ENCODE measurements at places on chromosomes 5 and 9.

DNA sequence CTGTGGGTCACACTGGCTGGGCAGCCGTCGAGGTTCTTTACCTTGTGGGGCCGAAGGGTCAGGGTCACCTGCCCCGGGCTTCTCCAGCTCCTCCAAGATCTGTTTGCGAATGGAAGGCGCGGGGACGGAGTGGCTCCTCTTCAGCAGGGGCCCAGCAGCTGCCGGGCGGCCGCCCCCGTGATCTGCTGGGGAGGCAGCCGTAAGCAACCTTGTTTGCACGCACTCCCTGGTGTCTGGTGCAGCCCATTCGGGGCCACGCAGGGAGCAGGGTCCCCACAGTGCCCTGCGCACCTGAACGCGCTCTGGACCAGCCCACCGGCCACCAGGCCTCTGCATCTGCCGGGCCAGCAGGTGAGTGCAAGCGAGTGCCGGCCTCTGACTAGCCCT, 34.9 kb downstream of the PNPLA7 start:
- no peak for DNase-seq

- no peak for DNase-seq
These were observed 856.6 kb downstream of the MAT2B start for GRCh38 chr5:164361986-164362385.

DNA sequence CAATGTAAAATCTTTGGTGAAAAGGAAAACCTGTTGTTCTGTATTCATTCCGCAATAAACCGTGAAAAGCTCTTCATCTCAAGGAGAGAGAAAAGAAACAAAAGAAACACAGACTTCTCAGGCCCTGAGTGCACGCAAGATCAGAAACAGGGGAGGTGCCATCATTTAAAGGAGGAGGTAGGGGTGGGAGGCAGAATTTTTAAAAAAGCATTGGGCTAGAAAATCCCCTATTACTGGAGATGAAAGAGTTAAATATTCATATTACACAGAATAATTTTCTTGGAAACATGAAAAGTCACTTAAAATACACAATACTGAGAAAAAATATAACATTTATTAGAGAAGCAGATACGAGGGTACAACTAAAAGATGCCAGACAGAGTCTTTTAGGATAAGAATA, 56.3 kb downstream of the USP20 start:
- no peak for DNase-seq

DNA sequence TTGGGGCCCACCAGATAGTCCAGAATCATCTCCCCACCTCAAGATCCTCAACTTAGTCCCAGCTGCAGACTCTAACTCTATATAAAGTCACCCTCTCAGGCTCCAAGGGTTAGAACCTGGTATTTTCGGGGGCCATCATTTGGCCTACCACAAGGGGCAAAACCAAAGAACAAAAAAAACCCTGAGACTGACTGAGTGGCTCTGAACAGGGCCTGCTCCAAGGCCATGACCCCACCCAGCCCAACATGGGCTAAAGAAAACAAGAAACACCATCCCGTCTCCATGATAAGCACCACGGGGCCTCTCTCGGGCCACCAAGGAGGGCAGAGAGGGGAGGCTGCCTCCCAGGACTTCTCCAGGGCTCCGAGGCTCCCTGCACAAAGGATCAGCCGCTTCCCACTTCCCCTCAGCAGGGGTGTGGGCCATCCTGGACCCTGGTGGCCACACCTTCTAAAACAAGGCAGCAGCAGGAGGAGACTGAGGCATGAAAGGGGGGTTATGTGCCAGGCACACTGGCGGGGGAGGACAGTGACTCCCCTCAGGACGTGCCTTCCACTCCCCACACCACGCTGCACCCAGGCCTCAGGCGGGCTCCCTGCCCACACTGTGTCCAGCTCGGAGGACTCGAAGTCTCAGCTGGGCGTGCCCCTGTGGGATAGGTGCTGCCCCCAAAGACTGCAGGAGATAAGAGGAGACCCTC, 51.5 kb downstream of the SEMA4D start:
- DNase-seq = no peak

DNA sequence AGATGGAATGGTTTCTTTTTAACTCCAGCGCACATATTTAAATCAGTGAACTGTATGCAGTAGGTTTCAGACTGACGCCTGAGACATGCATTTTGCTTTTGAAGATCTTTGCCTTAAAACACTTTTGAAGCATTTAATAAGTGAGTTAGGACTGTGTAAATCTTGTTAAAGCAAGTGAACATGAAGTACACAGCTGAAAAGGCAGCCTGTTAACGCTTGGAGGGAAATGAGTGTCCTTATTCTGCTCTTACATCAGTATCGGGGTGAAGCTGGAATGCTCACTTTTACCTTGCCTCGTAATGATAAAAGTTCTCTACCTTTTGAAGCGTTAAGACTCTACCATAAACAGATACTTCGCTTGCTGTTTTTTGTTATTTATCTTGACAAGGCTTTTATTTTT, 552.2 kb downstream of the ZNF608 start:
- no peak for DNase-seq

DNA sequence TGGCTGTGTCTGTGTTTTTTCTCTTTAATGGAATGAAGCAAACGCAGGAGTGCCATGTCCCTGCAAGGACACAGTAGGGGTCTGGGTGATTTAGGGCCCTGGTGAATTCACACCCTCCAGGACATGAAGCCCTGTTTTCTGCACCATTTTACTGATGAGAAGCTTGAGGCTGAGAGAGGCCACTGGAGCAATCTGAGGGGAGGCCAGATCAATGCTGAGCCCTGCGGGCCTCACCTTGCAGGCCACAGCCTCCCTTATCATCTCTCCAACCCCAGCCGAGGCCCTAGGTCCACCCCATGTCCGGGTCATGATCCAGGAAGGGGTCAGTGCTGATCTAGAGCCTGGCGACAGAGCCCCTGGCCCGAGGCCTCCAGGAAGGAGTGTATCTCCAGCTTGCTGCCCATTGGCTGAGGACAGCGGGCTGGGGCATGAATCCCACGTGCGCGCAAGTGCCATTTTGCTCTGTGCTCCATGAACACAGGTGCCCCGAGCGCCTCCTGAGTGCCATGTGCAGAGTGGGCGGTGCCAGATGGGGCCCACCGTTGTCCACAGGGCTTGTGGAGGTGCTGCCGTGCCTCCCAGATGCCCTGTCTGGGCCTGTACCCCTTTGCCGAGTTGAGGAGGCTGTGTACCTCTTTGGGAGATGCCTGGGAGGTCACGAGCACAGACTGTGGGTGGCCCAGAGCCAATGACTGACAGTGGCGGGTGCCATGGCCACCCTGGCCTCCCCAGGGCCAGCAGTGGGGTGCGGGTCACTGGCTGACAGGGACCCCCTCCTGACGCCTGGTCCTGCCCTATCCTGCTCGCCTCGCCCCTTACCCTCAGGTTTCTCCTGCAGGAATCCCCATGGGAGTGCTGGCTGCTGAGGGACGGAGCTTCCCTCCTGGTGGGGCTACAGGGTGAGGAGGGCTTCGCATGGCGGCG, 32.3 kb upstream of the LPCAT1 start:
- DNase-seq = no peak

GRCh38 chr9:91908746-91909145, 41.3 kb downstream of the ROR2 start:
- DNase-seq = no peak

DNA sequence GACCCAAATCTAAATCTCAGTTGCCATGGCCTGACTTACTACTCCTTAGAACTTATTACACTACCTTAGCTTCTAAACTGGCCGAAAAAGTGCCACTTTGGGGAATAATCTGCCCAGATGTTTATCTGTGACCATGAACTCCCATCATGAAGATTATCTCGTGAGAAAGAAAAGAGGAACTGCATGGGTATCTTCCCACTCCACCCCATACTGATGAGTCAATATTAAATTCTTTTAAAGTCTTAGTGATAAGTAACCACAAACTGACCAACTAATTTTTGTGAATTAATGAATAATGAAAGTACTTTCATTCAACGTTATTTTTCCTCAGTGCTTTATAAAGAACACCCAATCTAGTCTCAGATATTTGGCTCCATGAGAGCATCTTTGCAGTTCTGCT, 493.5 kb downstream of the EBF1 start:
- no peak for DNase-seq

GRCh38 chr9:33135470-33135958, 31.6 kb downstream of the B4GALT1 start:
- DNase-seq = no peak

- no peak for DNase-seq
These were observed 16.2 kb downstream of the SLC1A1 start for GRCh38 chr9:4506490-4506889.

GRCh38 chr9:22049411-22049810, 40.3 kb upstream of the CDKN2B start:
- no peak for DNase-seq

- DNase-seq = no peak
These were observed 820.8 kb downstream of the MAT2B start for GRCh38 chr5:164326219-164326618.

DNA sequence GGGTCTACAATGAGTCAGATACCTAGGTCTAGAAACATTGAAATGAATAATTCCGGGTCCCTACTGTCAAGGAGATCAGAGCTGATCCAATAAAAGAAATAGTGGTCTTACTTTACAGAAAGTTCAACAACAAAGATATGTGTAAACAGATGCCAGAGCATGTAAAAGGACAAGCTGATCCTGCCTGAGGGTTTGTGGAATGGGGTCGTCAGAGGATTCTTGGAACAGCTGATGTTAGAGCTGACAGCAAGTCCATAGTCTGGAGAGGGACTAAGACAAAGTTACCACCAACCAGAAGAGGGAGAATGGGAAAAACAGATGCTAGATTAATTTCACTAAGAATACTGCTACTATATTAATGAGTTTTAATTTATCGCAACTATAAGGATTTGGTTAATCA, 71.5 kb downstream of the FREM1 start:
- DNase-seq = no peak

- DNase-seq = no peak
These were observed 57.1 kb upstream of the ANKH start for GRCh38 chr5:14928661-14929060.

DNA sequence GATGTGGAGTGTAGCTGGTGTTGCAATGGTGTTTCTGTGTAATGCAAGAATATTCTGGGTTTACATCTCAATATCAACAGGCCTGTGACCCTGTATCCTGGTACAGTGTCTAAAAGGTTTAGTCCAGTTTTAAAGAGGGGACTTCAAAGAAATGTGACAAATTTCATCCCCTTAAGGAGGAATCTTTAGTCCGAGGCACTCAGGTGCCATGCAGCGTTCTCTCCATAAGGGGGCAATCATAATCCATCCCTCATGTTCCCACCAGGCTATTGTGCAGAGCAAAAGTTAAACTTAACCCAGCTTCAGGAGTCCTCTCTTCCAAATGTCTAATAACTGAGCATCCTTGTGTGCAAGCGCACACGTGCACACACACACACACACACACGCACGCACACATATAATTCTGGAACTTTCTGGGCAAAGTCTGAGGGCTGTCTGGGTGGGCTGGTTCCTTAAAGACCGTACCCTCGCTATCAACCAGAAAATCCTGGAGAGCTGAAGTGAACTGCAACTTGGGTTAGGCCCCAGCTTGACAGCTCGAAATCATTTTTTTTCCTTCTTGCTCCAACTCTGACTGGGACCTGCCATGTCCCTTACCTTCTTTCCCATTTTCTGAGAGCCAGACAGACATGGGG, 46.0 kb downstream of the CRB2 start:
- no peak for DNase-seq

- DNase-seq = no peak
These were observed 78.2 kb upstream of the MAP3K1 start for GRCh38 chr5:56737002-56737621.

GRCh38 chr9:111559000-111559610, 34.1 kb downstream of the ZNF483 start:
- DNase-seq = no peak

DNA sequence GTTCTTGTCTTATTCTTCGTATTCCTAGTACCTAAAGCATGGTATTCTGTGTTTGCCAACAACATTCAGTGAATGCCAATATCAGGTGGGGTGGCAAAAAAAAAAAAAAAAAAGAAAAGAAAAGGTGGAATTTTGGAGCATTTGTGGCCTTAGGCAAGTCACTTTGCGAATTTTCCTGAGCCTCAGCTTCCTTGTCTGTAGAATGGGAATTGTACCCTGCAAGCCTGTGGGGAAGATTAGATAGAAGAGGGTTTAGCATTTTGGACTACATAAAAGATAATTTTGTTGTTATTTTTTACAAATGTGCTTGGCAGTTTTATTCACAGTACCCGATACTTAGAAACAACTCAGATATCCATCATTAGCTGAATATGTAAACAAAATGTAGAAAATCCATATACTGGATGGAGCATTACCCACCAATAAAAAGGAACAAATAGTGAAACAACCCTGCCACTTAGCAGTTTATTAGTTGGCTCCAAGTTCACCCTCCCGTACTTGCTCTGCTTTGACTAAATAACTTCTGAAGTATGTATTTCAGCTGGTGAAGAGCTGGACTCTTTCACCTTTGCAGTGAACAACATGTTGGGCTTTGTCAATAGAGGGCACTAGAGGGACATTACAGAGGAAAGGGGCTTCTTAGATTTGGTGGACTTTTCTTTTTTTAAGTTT, 13.6 kb downstream of the UBE2D2 start:
- no peak for DNase-seq

DNA sequence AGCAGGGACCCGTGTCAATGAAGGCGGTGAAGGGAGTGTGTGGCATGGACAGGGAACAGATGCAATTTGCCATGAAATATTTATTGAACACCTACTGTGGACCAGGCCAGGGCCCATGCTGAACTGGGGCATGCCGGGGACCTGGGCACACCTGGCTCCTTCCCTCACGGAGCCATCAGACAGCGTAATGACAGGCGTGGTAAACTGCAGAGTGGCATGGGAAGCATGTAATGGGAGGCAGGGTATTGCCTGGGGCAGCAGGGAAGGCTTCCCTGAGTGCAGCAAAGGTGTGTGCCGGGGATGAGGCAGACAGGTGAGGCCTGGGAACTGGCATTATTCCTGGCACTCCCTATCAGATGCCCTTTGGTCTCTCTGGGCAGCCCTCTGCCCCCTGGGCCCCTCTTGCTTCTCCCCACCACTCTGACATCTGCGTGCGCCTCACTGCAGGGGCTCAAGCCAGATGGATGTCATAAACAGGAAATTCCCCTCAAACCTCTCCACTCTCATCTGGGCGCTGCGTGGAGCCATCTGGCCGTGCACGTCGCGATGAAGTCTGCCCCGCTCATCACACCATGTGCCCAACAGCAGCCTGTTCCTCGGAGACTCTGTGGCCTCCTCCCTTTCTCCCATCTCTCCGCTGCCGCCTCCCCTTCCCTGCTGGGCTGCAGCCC, 67.6 kb downstream of the HMCN2 start:
- DNase-seq = no peak

DNA sequence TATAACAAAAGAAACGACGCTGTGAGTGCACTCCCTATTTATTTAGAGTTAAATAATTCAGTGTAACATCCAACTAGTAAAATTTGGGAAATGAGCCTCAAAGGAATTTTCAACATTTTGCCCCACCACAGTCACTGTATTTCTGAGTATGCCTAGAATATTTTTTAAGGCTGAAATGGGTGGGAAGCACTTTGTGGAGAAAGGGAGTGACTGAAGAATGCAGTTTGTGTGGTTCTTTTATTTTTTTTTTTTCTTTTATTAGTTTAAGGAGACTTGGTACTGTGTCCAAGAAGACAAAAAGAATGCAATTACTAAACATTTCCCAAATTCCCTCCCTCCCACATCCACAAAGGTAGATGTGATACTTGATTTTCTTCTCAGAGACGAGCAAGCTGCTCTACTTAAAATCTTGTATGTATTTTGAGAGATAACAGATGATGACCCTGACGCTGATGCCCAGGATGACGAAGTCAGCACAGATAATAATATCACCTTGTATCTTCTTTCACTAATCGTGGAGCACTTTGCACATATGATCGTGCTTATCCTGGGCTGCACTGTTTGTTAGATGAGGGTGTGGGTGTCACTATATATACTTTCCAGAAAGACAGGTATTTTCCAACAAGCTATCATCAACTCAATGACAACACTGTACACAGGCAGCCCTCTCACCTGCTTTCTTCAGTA, 586.3 kb downstream of the RAB3C start:
- DNase-seq = no peak

All from activated CD8-positive, alpha-beta memory T cell treated with anti-CD3 and anti-CD28 coated beads, Interleukin-2, amount 50 U/mL, for 4 hours (primary cell).